ENCODE measurements at places on chromosomes 3 and 15. TPM values are rescaled to one million over a fixed set of nuclear protein-coding genes. Genes with fewer than 3 reads are reported as not detected.

DNA sequence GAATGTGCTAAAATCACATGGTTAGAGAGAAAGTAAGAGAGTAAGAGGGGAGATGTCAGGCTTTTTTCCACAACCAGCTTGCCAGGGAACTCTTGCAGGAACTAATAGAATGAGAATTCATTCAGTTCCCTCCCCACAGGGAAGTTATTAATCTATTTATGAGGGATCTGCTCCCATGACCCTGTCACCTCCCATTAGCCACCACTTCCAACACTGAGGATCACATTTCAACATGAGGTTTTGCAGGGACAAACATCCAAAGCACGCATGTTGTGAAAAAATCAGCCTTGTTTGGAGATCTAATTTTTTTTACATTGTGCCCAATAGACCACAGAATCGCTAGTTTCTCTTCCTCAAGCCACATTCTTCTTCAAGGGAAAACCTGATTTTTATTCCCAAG lies 904.0 kb downstream of the TBL1XR1 start:
- no peak for DNase-seq

The SNTN gene
- total RNA-seq = not detected

The ZNF774 gene
- total RNA-seq = 2.6 TPM

DNA sequence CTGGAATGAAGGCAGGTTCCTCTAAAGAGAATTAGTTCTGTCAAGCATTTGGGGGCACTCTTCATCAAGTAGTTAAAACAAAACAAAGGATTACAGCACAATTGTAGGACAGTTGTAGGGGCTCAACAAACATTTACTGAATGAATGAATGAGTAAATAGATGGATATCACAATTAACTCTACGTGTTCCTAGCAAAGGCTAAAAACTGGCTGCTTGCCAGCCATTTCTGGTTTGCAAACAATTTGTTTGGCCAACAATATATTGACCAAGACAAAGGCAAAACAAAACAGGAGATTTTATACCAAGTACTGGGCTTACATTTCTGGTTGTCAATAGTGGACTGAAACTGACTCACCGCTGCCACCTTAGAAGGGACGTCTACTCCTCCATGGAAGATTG lies 116.8 kb downstream of the ZNF280D start:
- no peak for DNase-seq

The CPLX3 gene
- 0.66 TPM for total RNA-seq

DNA sequence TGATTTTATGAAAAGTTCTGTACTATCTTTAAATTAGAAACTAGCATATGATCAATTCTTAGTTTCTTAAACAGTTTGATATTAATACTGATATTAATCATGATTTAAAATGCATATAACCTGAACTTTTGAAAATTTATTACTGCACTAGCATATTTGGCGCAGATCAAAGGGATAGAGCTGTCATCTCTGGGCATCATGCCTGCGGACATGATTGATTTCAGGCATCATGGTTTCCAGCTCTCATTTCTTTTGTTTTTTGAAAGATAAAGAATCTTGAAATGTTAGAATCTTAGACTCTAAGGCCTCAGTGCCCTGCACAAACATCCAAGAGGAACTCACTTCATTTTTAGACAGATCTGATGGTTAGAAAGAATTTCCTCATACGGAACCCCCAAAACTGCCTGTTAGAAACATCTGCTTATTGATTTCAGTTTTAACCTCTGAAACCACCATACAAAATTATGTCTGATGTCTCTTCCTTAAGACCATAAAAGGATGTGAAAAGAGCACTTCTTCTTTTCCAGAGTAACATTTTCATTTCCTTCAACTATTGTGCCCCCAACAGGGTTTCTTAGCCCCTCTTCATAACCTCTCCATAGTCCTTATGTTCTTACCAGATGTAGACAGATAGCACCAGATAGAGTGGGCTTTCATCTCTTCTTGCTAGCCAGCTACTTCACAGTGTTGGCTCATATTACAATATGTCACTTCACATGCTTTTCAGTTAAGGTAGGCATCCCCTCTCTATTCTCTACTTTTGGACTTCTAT lies 110.8 kb downstream of the BBX start:
- no peak for DNase-seq

GRCh38 chr15:77720173-77720572 lies 87.5 kb upstream of the LINGO1 start:
- no peak for DNase-seq

DNA sequence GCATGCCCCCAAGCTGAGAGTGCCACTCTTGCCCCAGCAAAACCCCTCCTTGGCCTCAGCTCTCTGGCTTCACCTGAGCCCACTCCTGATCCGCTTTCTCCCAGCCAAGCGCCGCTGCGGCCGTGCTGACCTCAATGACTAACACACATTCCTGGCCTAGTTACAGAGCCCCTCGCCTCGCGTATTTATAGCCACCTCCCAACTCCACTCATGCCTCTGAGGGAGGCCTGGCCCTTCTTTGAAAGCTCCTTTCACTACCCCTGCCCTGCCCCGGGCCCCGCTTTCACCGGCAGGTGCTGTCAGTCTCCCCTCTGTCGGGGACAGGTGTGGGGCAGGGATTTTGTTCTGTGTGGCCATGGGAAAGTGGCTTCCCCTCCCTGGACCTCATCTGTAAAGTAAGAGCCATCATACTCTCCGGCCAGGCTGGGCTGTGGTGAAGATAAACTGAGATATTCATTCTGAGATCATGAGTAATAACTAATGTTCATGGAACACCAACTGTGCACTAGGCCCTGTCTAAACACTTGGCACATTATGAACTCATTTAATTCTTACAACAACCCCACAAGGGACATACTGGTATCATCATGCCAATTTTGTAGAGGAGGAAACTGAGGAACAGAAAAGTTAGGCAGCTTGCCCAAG lies 13.2 kb upstream of the ATP2B2 start:
- no peak for DNase-seq

- no peak for DNase-seq
These were observed 29.8 kb upstream of the TRIM59 start for GRCh38 chr3:160479376-160479775.

DNA sequence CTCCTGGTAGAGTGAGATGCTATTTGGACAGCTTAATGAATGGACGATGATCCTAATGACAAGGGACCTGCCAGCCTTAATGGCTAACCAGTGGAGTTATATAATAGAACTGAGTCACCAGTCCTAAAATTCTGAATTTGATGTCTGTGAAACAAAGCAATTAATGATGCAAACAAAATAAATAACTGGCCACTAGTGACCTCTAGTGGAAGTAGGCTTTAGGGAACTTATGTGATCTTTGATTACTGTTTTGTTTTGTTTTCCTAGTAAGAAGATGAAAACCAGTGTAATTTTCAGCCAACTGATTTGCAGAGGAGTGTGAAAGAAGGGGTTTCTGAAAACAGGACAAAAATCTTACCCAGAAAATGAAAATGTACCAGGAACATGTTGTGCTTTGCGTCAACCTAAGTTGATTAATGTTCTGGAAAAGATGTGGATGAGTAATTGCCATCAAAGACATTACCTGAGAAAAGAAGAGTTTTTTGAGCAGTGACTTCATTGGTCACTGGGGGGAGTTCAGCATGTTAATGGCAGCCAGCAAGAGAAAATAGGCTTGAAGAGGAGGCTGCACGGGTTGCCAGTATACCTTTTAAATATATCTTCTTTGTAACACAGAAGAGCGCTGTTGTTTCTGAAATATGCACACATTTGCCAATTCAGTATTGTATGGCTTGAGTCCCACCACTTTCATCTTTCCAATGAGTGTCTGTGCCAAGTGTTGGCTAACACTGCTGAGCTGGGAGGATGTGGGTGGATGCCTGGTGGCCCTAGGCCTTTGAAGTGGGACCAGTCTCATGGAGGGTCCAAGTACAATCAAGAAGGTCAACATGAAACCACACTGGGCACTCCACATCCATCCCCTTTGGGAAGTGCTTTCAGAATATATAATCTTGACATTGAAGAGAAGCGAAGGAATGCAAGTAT lies 9.3 kb downstream of the VEPH1 start:
- DNase-seq = no peak

- DNase-seq = no peak
These were observed 6.1 kb downstream of the TRMT10C start for GRCh38 chr3:101567528-101568317.

GRCh38 chr3:65875393-65876027 lies 163.2 kb downstream of the MAGI1 start:
- no peak for DNase-seq

- peak; percentile 26 for DNase-seq
These were observed 864 bp upstream of the NEO1 start for GRCh38 chr15:73051391-73051806.

The GORASP1 gene
- 98.8 TPM for total RNA-seq

GRCh38 chr3:52223449-52224408 lies 1.7 kb downstream of the TLR9 start:
- DNase-seq = peak; percentile 43

The ARRDC4 gene
- 13.9 TPM for total RNA-seq

- no peak for DNase-seq
These were observed 16.2 kb downstream of the CEP152 start for GRCh38 chr15:48794697-48795134.

All from breast epithelium (tissue), 4 donors.